Suprapubic skin (tissue), 4 donors: ENCODE measurements at places on chromosomes 1 and 21. TPM values are rescaled to one million over a fixed set of nuclear protein-coding genes. Genes with fewer than 3 reads are reported as not detected.

DNA sequence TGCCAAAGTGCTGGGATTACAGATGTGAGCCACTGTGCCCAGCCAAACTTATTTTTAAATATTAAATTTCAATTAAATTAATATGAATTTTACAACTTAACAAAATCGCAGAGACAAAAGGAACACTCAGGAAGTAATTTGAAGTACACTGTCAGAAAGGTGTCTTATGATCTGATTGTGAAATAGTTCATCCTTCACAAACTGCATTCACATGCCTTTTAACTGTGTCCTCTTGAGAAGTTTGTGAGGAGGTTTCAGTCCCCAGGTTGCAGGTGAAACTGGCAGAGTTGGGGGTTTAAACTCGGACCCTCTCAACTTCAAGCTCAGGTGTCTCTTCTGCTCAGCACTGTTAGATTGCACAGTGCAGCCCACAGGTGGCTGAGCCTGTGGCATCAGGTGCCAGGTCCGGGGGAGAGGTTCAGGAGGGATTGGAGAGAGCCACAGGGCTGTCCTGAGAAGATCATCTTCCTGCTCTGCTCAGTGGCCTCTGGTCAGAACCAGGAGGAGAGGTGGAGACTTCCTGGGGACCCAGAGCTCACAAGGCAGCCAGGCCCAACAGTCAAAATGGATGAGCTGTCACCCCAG is 152.3 kb upstream of the RAB4A start:
- no peaks in the 10 kb centered on the region for H3K36me3 ChIP-seq
- H3K27ac ChIP-seq, result peak overlapping the region; percentile 39
- H3K4me1 ChIP-seq, result peaks cover 13% of the 10 kb centered on the region
- no peak overlapping the region for H3K4me3 ChIP-seq
- no peak for DNase-seq

The S100A13 gene
- 32.7 TPM for total RNA-seq

DNA sequence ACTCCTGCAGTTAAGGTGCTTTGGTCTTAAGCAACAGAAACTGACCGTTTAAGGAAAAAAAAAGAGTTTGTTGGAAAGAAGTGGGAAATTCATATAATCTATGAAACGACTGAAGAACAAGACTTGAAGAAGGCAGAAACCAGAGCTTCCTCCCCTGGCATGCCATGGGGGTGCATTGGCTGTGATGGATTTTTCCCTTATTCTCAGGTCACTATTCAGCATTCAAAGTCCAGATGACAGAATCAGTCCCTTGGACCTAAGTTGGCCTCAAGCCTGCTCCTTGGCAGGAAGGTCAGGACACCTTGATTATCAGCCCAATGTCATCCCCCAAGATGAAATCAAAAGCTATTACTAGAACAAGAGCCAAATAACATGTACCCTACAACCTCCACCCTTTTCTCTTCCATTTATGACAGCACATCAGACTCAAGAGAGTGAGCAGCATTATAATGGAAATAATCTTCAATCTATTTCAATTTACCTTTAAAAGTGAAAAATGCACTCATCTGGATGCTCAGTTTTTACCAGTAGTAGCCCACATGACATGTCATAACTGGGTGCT is 15.8 kb upstream of the TMEM9 start:
- no peak overlapping the region for H3K27ac ChIP-seq
- DNase-seq, result no peak
- H3K4me1 ChIP-seq, result peaks cover 16% of the 10 kb centered on the region
- no peaks in the 10 kb centered on the region for H3K36me3 ChIP-seq
- no peaks in the 10 kb centered on the region for H3K27me3 ChIP-seq
- peak overlapping the region; percentile 61 for H3K4me3 ChIP-seq

DNA sequence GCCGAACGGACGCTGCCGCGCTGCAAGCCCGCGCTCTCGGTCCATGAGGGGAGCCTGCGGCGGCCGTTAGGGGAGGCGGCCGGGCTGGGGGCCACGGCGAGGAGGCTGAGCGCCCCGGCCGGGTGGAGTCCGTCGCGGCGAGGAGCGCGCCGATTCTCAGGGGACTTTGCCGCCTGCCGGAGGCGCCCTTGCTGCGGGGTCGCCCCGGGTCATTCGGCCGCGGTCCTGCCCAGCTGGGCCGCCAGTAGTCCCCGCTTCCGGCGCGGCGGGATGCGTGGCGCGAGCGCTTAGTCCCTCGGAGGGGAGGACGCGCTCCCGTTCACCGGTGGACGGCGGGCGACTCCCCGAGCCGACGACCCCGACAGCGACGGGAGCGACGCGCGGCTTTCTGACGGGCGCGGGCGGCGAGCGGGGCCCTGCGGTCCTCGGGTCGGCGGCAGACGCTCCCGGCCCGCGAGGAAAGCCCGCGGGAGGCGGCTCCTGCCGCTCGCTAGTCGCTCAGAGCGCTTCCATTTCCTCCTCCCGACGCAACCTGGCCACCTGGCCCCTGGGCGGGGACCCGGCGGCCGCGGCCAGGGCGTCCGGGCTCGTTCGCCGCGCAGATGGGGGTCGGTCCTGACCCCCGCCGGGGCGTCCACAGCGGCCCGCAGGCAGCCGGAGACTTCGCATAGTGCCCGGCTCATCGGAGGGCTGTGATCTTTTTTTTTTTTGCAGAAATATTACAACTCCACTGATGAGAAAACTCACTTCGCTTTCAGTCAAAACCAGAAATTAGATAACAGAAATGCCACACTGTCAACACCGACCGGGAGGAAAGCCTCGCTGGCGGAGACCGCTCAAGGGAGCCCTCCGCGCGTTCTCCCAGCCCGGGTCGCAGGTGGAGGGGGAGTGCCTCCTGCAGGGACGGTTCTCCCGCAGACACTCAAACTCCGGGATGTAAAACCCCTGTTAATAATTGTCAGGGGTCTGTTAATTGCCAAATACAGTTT is 641 bp upstream of the ZBTB21 start:
- H3K4me1 ChIP-seq, result peaks cover 23% of the 10 kb centered on the region
- peak overlapping the region; percentile 95 for H3K27ac ChIP-seq
- DNase-seq, result peak; percentile 74

DNA sequence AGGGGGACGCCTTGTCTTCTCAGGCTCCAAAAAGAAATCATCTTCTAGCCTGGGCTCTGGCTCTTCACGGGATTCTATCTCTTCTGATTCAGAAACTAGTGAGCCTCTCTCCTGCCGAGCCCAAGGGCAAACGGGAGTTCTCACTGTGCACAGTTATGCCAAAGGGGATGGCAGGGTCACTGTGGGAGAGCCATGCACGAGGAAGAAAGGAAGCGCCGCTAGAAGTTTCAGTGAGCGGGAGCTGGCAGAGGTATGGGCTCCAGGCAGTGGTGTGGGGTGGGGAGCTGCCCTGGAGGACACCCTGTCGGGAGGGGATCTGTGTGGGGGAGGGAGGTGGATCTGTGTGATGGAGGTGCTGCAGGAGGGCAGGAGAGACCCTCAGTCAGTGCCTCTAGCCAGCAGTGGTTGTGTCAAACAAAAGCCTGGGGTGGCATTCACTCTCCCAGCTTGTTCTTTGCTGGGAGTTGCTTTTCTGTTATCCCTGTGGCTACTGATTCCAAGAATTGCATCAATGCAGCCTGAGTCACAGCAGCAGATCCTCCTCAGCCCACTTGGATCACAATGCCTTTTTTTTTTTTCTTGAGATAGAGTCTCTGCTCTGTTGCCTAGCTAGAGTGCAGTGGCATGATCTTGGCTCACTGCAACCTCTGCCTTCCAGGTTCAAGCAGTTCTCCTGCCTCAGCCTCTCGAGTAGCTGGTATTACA is 21.8 kb downstream of the KDM4A start:
- H3K36me3 ChIP-seq, result peaks cover 100% of the 10 kb centered on the region
- H3K27me3 ChIP-seq, result no peaks in the 10 kb centered on the region
- no peak overlapping the region for H3K4me3 ChIP-seq
- no peak for DNase-seq
- H3K27ac ChIP-seq, result no peak overlapping the region

GRCh38 chr1:26684763-26685508 is 10.9 kb upstream of the ARID1A start:
- H3K27me3 ChIP-seq, result no peaks in the 10 kb centered on the region
- DNase-seq, result no peak
- H3K4me1 ChIP-seq, result no peaks in the 10 kb centered on the region
- no peak overlapping the region for H3K27ac ChIP-seq
- H3K4me3 ChIP-seq, result no peak overlapping the region
- H3K36me3 ChIP-seq, result no peaks in the 10 kb centered on the region
